ENCODE measurements at places on chromosomes 4 and X.

DNA sequence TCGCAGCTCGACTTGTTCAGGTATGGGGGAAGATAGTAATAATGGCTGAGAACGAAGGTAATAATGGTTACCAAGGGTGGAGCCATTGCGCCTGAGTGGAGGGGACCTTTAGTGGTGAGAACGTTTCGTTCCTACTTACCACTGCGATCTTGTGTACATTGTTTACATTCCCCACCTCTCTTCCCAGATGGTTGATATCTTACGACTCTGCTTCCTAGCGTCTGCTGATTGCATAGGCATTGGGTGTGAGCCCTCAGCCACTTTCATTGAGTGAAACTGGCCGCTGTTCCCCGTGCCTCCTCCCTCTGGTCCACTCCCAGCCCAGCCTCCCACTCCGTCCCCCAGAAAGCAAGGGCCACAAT is 850 bp downstream of the IGBP1 start:
- DNase-seq = no peak

GRCh38 chr4:69594382-69594781 is 45.1 kb downstream of the UGT2A2 start:
- DNase-seq = no peak

DNA sequence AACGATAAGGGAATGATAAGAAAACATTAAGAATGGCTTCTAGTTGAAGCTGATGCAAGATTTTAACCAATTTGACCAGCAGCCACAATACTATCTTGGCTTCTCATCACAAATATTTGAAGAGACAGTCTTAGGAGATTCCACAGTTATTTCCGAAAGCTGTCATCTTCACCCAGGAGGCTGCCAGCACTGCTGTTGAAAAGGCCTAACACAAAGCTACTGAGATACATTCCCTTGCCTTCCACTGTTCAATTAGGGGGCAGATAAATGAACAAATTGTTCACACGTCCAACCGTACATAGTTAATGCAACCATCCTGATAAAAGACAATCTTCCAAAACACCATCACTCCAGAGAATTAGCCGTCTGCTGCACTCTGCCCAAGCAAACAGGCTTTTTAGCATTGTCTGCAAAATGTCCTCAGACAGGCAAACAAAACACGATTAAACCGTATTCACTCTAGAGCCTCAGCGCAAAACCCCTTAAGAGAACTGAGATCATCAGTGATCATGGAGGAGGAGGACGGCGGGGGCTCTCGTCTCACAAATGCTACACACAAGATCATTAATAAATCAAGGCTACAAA is 189.8 kb upstream of the PSAPL1 start:
- DNase-seq = no peak

GRCh38 chr4:3168029-3168428 is 80.9 kb upstream of the MSANTD1 start:
- no peak for DNase-seq

DNA sequence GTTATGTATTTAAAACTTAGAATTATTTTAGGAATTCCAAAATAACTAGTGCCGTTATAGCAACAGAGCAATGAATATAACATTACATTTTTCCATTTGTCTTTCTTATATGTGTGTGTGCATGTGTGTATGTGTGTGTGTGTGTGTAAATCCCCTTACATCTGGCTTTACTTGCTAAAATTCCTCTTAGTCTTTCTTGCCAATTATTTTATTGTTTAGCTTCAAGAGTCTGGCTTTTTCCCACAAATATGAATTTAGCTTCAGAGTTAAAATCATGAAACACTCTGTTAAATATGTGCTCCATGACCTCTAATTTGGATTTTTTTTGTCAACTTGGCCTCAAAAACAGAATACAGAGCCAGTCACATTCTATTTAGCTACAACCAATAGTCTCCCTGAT is 18.9 kb downstream of the FGF13 start:
- DNase-seq = no peak

GRCh38 chr4:154005171-154005520 is 216.3 kb upstream of the SFRP2 start:
- DNase-seq = no peak

DNA sequence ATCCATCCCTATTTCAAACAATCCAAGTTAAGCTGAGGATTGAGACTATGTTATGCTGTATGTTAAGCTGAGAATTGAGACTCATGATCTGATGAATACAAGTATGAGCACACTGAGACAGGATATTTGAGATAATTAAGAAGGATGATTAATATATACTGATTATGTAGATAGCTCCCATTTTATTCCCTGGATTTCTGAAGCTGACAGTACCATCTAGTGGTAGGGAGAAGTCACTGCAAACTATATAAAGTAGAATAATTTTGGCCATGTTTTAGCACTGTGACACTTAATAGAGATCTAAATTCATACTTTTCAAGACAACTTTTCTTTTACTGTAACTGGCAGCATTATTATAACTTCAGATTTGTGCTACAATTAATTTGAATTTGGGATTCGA is 63.8 kb upstream of the HPRT1 start:
- no peak for DNase-seq

DNA sequence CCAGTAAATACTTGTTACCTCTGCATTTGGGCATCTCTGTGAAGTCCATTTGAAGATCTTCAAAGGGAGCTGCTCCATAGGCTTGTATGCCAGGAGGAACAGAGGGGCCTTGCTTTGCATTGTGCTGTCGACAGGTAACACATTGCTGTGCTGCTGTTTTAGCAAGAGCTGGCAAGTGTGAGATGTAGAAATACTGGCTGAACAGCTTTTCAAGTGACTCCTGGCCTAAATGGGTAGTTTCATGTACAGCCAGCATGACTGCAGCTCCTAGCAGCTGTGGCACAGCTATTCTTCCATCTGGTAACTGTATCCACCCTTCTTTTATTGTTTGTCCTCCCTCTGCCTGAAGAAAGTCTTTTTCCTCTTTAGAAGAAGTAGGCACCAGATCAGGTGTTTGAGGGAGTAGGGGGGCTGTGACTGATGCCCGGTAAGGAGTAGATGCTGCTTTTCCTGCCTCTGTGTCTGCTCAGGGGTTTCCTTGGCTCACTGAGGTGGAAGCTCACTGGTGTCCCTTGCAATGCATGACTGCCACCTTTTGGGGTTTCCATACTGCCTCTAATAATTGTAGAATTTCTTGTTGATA is 965.3 kb downstream of the CCSER1 start:
- no peak for DNase-seq

DNA sequence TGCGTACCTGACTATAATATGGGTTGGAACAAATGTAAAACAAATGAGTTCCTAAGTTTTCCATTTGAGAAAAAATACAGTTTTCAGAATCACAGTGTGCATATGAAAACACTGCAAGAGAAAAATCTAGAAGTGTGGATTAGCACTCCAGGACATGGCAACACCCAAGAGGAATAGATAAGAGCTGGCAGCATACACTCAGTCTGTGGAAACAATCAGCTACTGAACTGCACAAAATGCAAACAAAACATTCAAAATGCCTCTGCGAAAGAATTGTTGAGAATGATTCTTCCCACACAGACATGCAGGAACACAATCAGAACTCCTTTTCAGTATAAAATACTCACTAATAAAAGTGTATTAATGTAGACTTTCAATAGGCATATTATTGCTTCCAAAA is 39.9 kb downstream of the ATP8A1 start:
- DNase-seq = no peak

GRCh38 chr4:13522282-13523104 is 21.8 kb downstream of the NKX3-2 start:
- DNase-seq = no peak

DNA sequence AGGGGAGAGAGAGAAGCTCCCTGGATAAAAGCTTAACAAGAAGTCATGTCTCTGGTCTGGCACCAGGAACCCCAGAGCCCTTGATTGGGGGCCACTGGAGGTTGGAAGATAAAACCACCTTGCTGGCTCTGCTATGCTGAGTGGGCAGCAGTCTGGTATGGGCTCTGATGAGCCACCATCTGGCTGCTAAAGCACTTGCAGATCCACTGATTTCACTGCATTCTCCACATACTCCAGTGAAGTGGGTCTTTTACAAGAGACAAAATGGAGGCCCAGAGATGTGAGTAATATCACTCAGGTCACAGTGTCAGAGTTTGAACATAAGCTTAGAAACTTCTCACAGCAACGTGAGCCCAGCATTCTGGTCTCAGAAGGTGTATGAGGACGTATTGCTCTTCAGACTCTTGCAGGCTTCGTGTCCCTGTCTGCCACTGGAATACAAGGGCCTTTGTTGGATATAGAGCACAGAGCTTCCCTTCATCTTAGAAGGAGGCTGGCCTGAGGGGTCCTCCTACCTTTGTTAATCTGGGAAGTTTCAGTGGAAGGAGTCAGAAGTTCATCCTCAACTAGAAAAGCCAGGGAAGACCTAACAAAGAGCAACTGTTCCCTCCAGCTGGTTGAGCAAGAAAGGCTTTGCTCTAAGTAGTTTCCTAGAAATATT is 11.8 kb downstream of the CLDN2 start:
- no peak for DNase-seq

GRCh38 chr4:147991543-147992283 is 259.8 kb downstream of the ARHGAP10 start:
- no peak for DNase-seq

DNA sequence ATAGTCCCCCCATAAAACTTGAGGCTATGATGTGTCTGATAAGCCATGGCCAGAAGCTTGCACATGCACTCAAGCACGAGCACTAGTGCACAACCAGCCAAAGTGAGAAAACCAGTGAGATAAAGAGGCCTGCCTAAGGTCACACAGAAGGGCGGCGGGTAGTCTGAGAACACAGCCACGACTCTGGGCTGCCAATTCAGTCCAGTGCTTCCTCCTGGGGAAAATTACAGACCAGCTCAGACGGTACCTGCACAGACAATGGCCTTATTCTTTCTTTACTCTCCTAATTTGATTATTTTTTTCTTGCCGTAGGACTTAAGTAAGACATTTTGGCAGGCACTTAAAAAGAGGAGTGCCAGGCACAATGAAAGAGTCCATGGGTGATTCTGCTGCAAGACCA is 533.2 kb upstream of the FAT1 start:
- no peak for DNase-seq
